ENCODE measurements at places on chromosomes 16 and 17. TPM values are rescaled to one million over a fixed set of nuclear protein-coding genes. Genes with fewer than 3 reads are reported as not detected.
A peak's percentile ranks its signal among the peaks of the same experiment; 100 is the strongest.

- no peaks in the 10 kb centered on the region for H3K27me3 ChIP-seq
- H3K4me3 ChIP-seq = no peak overlapping the region
- no peaks in the 10 kb centered on the region for H3K36me3 ChIP-seq
Measured at GRCh38 chr17:8072729-8073461, 14.6 kb downstream of the ALOX12B start.

GRCh38 chr17:21165922-21166594 is 39.3 kb downstream of the DHRS7B start:
- no peaks in the 10 kb centered on the region for H3K36me3 ChIP-seq
- DNase-seq = no peak
- H3K4me1 ChIP-seq = peaks cover 10% of the 10 kb centered on the region
- peak overlapping the region; percentile 40 for H3K27ac ChIP-seq
- H3K4me3 ChIP-seq = no peak overlapping the region

- H3K27ac ChIP-seq = no peak overlapping the region
- DNase-seq = no peak
- H3K4me3 ChIP-seq = no peak overlapping the region
- no peaks in the 10 kb centered on the region for H3K36me3 ChIP-seq
- H3K27me3 ChIP-seq = peaks cover 2% of the 10 kb centered on the region
Measured at GRCh38 chr16:19997264-19997663, 76.4 kb downstream of the GPR139 start.

CACNG5 gene
- total RNA-seq = 0.60 TPM

DGKE gene
- total RNA-seq = 22.0 TPM

GRCh38 chr17:42698736-42699414 is 16.5 kb downstream of the CNTNAP1 start:
- H3K4me1 ChIP-seq = peaks cover 4% of the 10 kb centered on the region
- H3K27ac ChIP-seq = peak overlapping the region; percentile 26
- no peak for DNase-seq
- H3K4me3 ChIP-seq = no peak overlapping the region
- peaks cover 85% of the 10 kb centered on the region for H3K36me3 ChIP-seq

GRCh38 chr16:27706866-27707685 is 157.1 kb downstream of the KATNIP start:
- H3K4me3 ChIP-seq = no peak overlapping the region
- peaks cover 20% of the 10 kb centered on the region for H3K4me1 ChIP-seq
- H3K27me3 ChIP-seq = no peaks in the 10 kb centered on the region
- H3K27ac ChIP-seq = no peak overlapping the region

- peak overlapping the region; percentile 86 for H3K27ac ChIP-seq
- H3K4me1 ChIP-seq = peaks cover 37% of the 10 kb centered on the region
- no peaks in the 10 kb centered on the region for H3K36me3 ChIP-seq
- DNase-seq = no peak
- H3K4me3 ChIP-seq = no peak overlapping the region
- H3K27me3 ChIP-seq = no peaks in the 10 kb centered on the region
Measured at GRCh38 chr17:30956764-30957374, 14.0 kb upstream of the RNF135 start.

- no peak for DNase-seq
- H3K27ac ChIP-seq = no peak overlapping the region
- no peak overlapping the region for H3K4me3 ChIP-seq
- H3K4me1 ChIP-seq = peaks cover 15% of the 10 kb centered on the region
Measured at GRCh38 chr16:1456951-1457350, 12.6 kb upstream of the CCDC154 start.

Measured in spleen (tissue), 13 donors.